Stimulated activated CD4-positive, alpha-beta T cell treated with anti-CD3 and anti-CD28 coated beads, Interleukin-1b, Interleukin-23, amount 100 ng/mL, for 1 hour (primary cell): ENCODE measurements at places on chromosomes 11 and 22.

GRCh38 chr11:10041748-10042446 lies 252.1 kb downstream of the SBF2 start:
- no peak for DNase-seq

- DNase-seq = no peak
Observed at GRCh38 chr11:17722000-17722643, 2.8 kb downstream of the MYOD1 start.

DNA sequence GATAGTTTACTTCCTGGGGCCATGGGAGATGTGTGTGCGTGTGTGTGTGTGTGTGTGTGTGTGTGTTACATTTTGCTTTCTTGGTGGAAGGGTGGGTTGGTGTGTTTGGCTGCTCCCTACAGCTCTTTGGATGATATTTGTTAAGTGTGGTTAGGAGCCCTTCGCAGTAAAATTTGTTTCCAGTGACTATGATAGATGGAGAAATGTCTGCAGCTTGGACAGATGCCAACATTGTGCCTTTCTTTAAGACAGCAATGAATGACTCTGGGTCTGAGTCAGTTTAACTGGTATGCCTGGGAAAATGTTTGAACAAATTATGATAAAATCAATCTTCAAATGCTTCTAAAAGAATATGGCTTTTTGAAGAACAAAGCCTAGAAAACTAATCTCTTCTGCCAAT lies 102.7 kb upstream of the TRPC6 start:
- no peak for DNase-seq

- no peak for DNase-seq
Observed at GRCh38 chr11:70578831-70579230, 180.5 kb downstream of the CTTN start.

- no peak for DNase-seq
Observed at GRCh38 chr11:64406221-64406946, 47.4 kb downstream of the RPS6KA4 start.

- DNase-seq = no peak
Observed at GRCh38 chr11:22477312-22477711, 139.1 kb downstream of the SLC17A6 start.

GRCh38 chr11:129846508-129847335 lies 31.1 kb downstream of the TMEM45B start:
- no peak for DNase-seq

DNA sequence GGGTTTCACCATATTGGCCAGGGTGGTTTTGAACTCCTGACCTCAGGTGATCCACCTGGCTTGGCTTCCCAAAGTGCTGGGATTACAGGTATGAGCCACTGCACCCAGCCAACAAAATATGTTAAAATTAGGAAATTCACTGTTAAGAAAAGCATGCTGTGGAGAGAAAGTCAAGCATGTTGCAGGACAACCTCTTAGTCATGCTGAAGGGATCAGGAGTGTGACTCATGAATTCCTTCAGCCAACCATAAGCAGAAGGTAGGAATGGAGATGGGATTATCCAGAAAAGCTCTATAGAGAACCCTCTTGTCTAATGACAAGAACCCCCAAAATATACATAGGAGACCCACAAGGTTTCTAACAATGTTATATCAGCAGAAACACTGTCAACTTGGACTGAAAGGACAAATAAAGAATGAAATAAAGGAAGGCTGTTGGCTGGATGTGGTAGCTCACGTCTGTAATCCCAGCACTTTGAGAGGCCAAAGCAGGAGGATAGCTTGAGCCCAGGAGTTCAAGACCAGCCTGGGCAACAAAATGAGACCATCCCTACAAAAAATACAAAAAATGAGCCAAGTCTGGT lies 16.0 kb downstream of the MRTFA start:
- no peak for DNase-seq

DNA sequence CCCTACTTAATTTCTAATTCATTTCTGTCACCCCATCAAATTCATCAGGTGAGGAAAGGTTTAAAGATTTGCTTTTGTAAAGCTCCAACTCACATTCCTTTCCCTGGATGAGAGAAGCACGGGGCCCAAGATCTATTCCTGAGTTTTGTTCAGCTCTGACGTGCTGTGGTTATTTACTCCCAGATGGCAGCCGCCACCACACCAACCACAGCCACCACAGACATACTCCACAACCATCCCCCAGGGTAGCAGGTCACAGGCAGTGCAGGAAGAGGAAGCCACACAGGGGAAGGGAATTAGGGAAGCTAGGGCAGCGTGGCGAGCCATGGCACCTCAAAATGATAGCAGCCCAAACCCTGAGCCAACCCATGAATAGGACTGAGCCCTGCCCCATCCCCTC lies 63.5 kb upstream of the CSNK2A3 start:
- no peak for DNase-seq

GRCh38 chr11:45205978-45206377 lies 59.5 kb downstream of the PRDM11 start:
- DNase-seq = no peak

- no peak for DNase-seq
Observed at GRCh38 chr11:71470946-71471345, 17.9 kb downstream of the NADSYN1 start.

- DNase-seq = no peak
Observed at GRCh38 chr11:78567209-78567608, 7.5 kb downstream of the NARS2 start.

- DNase-seq = peak; percentile 3
Observed at GRCh38 chr22:29524442-29525191, 28.9 kb downstream of the THOC5 start.

- DNase-seq = no peak
Observed at GRCh38 chr11:103744496-103745153, 291.8 kb upstream of the DDI1 start.

DNA sequence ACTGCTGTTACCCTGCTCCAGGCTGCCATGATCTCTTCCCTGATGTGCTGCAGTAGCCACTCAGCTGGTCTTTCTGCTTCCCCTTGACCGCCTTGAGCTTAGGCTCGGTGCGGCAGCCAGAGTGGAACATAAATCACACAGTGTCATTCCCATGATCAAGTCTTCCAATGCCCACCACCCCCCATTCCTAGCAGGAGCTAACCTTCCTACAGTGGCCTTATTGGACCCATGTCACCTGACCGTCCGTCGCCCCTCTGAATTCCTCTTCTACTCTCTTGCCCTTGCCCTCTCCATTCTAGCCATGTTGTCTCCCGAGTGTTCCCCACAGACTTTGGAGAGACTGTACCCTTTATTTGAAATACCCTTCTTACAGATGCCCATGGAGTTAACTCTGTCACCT lies 43.4 kb downstream of the OTOG start:
- no peak for DNase-seq

GRCh38 chr22:27835446-27835845 lies 33.9 kb upstream of the MN1 start:
- no peak for DNase-seq

GRCh38 chr11:14041040-14041439 lies 78.5 kb downstream of the SPON1 start:
- DNase-seq = no peak

GRCh38 chr11:35138943-35139721 lies at the start of gene CD44:
Gene CD44 (plus strand): TSS chr11:35139171. CDS start chr11:35139304, 133 bp downstream.
- DNase-seq = peak; percentile 75

GRCh38 chr11:100681064-100681502 lies 6.0 kb upstream of the ARHGAP42 start:
- no peak for DNase-seq

DNA sequence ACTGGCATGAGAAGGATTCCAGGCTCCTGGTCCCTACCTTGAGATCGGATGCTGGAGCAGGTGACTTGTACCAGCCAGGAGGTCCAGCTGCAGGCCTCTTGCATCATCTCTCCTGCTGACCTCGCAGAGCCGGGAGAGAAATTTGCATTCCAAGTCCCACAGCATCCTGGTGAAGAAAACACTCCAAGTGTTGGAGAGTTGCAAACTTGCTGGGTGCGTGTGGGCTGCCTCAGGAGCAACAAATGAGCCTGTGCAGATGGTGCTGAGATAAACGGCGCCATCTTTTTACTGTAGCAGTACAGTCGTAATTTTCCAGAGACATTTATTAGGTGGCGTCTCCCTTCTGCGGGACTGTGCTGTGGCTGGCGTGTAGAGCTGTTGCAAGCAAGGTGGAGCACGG lies 32.1 kb upstream of the ZBTB16 start:
- no peak for DNase-seq

DNA sequence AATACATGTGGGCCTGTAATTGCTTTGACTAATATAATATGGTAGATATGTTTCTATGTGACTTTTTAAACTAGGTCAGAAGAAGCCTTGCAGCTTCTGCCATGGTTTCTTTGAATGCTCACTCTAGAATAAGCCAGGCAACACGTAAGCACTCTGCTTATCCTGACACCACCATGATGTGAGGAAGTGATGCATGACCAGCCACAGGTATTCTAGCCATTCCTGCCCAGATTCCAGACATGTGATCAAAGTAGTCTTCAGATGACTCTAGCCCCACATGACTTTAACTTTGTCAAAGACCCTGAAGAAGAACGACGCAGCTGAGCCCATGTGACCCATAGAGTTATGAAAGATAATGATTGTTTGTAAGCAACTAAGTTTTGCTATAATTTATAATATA lies 276.1 kb upstream of the NCAM1 start:
- DNase-seq = no peak

DNA sequence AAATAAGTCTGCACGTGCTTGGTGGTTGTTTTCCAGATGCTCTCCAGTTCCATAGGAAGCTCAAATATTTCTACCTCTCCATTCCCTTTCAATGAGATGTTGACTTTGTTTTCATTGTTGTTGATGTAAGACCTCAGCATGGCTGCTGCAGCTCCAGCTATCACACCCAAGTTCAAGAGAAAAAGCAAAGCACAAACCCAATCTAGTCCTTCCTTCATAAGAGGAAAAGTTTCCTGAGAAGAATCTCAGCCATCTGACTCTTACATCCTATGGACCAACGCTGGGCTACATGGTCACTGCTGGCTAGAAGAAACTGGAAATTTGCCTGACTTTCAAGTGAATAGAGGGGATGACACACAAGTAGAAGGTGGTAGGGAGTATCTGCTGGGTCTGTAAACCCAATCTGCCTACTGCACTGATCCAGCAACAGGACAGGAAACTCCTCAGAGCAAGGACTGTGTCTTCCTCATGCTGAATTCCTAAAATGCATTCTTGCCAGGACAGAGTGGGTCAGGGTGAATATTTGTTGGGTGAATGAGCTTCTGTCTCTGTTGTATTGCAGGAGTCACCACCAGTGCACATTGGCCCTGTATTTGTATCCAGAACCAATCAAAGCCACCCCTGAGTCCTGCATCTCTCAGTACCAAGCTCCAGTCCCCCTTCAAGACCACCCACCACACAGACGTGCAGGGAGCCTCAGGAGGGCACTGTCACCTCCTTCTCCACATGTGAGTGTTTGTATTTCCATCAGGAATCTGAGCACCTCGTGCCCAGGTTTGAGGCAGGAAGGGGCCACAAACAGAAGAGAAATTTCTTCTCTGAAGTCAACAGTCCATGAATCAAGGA lies 118.0 kb upstream of the IGLL5 start:
- DNase-seq = no peak

- no peak for DNase-seq
Observed at GRCh38 chr11:78499971-78500370, 74.7 kb downstream of the NARS2 start.

DNA sequence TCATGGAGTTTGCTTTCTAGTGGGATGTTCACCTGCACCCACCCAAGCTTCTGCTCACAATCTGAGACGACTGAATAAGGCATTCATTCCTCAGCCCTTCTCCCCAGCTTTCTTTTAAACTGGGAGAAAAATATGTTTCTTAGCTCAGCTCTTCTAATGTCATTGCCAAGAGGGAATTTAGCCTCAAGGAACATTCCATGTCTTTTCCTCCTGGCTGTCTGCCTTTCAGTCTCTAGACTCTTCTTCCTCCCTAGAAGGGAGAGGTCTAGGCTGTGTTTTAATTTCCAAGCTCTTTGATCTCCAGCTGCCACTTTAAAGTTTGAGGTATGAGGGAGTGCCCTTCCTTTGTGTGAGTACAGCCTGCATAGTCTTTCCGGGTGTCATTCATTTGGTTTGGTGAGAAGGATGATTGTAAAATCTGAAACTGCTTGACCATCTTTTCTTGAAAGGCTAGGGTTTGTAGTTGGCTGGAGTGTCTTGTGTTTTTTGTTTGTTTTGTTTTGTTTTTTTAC lies 11.7 kb upstream of the HTATIP2 start:
- no peak for DNase-seq
